CMK (cell line): ENCODE measurements at places on chromosomes 2 and 18.

DNA sequence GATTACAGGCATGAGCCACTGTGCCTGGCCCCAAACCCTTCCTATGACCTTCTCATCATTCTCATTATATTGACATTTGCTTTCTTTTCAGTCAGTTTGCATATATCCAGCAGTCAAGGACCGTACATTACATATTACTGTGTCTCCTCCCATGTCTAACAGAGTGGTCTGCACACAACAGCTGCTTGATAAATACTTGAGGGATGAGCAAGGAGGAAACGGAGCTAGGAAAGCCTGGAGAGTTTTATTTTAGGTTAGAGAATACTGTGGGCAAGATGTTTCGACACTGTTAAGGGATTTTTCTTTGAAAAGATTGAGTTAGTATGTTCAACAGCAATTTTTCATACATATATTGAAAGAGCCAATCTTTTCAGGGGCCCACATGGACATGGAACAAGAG is 76.2 kb upstream of the CHRNA1 start:
- no peak for DNase-seq

- no peak for DNase-seq
Measured at GRCh38 chr2:102463160-102463559, 9.9 kb upstream of the SLC9A4 start.

DNA sequence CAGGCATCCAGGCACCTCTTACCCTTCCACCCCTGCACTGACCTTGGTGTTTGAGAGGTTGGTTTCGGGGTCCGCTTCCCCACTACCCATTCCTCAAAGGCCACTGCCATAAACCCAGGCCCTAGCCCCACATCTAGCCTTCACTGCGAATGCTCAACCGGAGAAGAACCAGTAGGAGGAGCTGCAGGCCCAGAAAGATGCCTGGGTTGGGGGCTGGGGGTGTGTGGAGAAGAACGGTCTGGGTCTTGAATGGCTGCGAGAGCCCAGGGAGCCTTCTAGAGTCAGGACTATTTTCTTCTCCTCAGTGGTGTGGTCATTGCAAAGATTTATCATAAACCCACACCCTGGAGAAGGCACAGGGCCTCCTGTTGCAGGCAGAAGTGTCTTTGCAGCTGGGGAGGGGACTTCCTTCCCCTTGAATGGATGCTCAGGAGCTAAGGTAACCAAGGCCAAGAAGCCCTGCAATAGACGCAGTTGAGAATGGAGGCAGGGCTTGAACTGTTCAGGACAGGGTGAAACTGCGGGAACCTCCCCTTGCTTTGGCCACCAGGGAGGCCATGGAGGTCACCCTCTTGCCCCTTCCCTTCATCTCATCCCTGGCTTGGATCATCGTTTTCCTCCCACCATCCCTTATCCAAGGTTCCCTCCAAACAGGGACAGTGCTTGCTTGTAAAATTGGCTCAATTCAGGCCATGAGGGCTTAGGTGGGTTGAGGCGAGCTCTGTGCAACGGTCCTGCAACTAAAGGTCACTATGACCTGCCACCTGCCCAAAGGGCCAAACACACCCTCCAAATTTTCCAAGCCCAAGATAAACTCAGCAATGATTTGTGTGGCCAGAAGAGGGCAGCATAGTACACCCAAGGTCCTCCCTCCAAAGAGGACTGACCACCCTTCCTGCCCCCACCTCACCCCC is 20.9 kb downstream of the THNSL2 start:
- DNase-seq = peak; percentile 37

GRCh38 chr2:200609028-200609614 is 23.3 kb downstream of the AOX1 start:
- no peak for DNase-seq

DNA sequence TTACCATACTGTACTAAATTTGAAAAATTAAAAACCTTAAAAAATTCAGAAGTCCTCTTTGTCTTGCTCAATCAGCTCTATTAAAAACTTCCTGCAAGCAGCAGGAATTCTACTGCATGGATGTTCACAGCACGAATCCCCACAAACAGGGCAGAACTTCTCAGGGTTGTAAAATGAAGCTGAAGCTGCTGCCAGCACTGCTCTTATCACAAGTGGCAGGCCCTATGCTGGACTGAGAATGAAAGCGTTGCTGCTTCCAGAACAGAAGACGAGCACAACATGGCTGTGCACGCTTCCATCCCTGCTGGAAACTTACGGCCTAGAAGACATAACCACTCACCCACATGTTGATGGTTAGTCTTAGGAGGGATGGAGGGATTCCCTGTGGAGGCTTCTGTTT is 134.0 kb downstream of the RAB3GAP1 start:
- no peak for DNase-seq

DNA sequence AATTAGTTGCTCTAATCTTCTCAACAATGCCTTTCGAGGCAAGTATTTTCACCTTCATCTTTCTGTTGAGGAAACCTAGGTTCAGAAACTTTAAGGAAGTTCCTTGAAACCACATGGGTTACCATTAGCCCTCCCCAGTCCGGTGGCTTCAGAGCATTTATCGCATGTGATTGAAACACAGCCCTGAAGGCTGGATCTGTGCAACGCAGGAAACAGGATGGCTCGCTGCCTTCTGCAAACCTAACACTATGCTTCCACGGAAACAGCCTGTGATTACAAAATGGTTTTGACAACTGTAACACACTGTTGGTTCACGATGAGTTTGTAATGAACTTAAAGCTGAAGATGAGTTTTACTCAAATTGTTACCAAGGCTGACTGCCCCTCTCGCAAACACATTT is 68.5 kb downstream of the EPB41L3 start:
- DNase-seq = no peak

- no peak for DNase-seq
Measured at GRCh38 chr18:48408727-48409590, at the start of gene ZBTB7C. Gene ZBTB7C, minus strand, starts transcription at chr18:48409383.

DNA sequence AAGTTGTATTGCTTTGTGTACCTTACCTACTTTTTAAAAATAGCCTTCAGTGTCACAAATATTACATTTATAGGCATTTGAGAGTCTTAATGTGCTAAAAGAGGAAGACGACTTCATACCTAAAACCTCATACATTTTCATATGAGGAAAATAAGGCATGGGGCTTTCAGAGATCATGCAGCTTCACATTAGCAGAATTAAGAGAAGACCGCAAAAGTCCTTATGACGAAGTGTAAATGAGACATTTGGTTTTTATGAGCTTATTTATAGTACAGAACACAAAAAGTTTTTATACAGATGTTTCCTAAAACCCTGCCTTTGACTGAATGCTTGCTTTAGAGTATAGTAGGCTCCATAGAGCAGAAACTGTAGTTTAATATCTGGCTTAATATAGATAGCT is 10.1 kb upstream of the CCDC138 start:
- no peak for DNase-seq

- no peak for DNase-seq
Measured at GRCh38 chr2:102245266-102246151, 58.7 kb downstream of the IL1RL2 start.

GRCh38 chr2:95260028-95261023 is 13.9 kb upstream of the PROM2 start:
- DNase-seq = no peak

- DNase-seq = no peak
Measured at GRCh38 chr2:177474998-177475397, 82.4 kb downstream of the AGPS start.

GRCh38 chr2:231003186-231003585 is 7.3 kb downstream of the SPATA3 start:
- DNase-seq = no peak

DNA sequence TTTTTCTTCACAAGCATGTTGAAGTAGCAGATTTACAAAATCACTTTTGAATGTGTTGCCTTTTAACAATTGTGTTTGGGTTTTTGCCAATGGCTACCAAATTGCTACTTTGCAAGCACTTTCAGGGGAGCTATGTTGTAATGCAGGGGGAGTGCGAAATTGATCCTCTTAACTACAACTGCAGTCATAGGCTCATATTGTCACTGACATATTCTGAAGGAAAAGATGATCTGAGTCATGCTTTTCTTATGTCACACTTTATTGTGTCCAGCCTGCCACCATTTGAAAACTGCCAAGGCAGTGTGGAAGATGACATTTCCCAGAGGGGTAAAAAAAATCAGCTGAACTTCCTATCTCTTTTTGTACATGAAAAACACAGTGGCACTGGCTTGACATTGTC is 74.9 kb downstream of the GPD2 start:
- no peak for DNase-seq

- DNase-seq = no peak
Measured at GRCh38 chr18:61333746-61334490, 688 bp downstream of the CDH20 start.

DNA sequence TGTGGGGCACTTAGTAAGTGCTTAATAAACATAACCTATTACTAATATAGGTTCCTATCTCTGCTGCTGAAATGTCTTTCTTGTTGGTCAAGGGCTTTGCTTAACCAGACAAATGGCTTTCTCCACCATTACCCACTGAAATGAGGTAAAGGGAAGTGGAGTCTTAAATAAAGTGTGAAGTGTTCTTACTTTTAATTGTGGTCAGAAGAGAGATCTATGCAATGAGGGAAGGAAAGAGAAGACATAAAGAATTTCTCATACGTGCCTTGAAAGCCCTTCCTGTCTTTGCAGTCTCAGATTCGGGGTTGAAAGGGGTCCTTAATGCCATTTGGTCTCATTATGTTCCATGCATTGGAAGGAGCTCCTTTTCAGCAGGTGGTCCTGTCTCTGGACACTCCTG is 6.9 kb upstream of the CXCR4 start:
- no peak for DNase-seq

DNA sequence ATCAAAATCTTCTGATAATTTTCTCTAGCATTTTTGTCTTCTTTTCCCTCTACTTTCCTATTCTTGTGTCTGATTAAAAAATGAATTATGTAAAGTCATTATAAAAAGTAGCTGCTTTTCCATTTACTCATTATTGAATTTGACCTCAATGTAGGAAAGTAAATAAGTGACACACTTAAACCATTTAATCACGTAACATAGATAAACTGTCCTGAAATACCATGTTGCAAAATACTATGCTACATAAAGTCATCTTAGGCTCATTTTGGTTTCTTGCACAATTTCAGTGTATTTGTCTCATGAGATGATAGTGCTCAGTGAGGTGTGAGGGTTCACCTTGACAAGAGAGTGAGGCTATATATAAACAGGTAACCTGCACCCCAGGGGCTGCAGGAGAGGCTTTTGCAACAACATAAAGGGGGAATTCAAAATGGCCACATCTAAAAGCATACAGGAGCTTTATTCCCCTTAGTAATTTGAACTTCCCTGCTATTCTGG is 502.7 kb downstream of the RNF144A start:
- DNase-seq = no peak

- DNase-seq = no peak
Measured at GRCh38 chr2:9811679-9812511, 31.4 kb upstream of the TAF1B start.

DNA sequence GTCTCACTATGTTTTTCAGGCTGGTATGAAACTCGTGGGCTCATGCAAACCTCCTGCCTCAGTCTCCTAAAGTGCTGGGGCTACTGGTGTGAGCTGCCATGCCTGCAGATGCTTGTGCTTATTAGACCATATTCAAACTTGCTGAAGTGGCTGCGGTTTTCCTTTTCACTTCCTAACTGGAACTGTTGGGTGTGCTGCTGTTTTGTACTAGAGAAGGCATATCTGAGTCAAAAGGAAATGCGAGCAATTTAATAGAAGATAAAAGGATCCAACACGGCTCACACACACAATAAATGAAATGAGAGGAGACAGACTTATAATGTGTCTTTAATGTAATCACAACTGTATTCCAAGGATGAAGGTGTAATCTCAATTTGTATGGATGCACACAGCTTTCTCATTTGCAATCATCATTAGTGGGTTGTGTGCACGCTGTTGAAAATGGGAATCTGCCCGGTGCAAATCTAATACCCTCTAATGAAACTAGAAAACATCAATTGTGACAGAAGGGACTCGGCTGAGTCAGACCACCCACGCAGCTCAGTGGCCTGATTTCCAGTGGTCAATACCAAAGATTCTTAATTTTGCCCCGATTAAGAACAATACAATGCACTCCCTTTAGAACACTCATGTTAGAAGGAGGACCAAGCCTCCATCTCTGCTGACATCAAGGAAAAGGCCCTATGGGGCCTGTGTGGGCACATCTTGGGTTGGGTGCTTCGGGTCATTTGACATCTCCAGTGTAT is 532.7 kb downstream of the TDRD15 start:
- no peak for DNase-seq

DNA sequence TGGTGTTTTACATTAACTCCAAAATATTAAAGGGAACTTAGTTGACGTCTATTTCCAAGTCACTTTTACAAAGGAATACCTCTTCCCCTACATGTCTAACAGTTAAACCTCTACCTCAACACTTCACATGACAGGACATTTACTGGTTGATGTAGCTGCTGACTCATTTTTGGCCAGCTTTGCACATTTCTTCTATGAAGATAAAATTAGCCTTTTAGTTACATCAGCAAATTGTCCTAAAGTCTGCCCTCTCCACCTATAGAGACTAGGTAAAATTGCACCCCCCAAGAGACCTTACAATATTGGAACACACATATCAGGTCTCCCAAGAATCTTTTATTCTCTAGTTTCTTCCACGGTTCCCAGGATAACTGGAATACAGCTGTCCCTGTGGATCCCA is 10.1 kb upstream of the CERS6 start:
- no peak for DNase-seq

DNA sequence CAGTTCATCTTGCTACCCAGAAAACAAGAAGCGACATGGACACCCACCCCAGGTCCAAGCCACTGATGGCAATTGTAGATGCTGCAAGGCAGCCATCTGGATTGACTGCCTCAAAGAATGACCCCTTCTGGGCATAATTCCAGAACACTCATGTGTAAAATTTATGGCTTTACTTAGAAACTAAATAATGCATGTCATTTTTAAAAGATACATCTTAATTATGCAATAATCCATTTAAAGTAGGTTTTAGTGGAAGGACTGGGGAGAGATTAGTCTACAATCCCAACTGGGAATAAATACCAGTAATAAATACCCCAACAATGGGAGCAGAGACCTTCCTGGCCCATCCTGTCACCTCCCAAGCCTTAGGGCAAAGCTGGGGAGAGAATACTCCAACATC is 247.7 kb downstream of the SS18 start:
- DNase-seq = no peak

DNA sequence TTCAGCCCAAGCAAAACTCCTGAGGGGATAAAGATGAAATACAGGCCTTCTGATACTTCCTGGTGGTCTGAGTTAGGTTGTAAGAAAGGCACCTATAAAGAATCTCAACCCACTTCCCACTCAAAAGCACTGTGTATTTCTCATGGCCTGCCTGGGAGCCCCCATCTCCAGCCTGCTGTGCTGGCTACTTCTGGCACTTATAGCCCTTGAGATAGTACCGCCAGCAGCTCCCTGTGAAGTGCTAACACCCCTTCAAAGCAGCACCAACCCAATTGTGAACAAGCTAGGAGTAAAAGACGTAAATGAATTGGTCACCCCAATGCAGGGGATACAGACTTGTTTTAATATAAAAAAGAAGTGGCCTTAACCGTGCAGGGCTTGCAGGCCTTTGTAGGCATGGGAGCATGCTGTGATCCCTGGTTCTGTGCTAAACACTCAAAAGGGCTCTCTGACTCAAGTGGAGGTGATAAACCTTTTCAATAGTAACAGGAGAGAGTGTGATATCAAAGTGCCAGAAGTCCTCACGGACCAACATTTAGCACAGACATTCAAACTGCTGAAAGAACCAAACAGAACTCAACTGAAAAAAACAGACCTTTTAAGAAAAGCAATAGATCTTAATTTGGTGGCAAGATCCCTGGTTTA is 80.8 kb downstream of the RTN4 start:
- no peak for DNase-seq

- DNase-seq = no peak
Measured at GRCh38 chr2:40412456-40412855, 39.4 kb downstream of the SLC8A1 start.
